ENCODE measurements at places on chromosomes 7 and 10. TPM values are rescaled to one million over a fixed set of nuclear protein-coding genes. Genes with fewer than 3 reads are reported as not detected.

- DNase-seq: no peak
Measured at GRCh38 chr10:5622186-5622960, 44.0 kb downstream of the ASB13 start.

DNA sequence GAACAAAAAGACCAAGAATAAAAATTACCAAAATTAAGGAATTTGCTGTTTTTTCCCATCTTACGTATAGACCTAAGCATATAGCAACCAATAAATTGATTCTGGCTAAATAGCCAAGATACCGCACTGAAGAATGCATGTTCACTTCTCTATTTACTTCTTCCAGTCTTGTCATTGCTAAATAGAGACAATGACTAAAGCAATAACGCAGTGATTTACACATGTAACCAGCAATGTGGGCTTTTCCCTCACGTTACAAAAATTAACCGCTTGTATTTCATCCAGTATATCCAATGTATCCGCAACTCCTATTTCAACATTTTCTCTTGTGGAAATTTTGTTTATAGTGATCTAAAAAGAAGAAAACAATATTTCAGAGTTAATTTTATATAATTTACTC lies 5.6 kb downstream of the TMEM168 start:
- no peak for DNase-seq

GRCh38 chr7:44883961-44884620 lies 1.2 kb downstream of the PURB start:
- no peak for DNase-seq

The CDK1 gene
- 199 TPM for total RNA-seq

The SLC39A12 gene
- not detected for total RNA-seq
